Cardiac muscle cell (in vitro differentiated cells and primary cell): ENCODE measurements at places on chromosomes 12 and 14. TPM values are rescaled to one million over a fixed set of nuclear protein-coding genes. Genes with fewer than 3 reads are reported as not detected.
A peak's percentile ranks its signal among the peaks of the same experiment; 100 is the strongest.

The TPPP2 gene
- 0.92 TPM in 1 of 2 replicates, not detected in the other for total RNA-seq

GRCh38 chr14:93926873-93927799, at the start of gene FAM181A:
Gene FAM181A (plus strand): TSS chr14:93927344. CDS start chr14:93928286, 942 bp downstream.
- no peak for DNase-seq

DNA sequence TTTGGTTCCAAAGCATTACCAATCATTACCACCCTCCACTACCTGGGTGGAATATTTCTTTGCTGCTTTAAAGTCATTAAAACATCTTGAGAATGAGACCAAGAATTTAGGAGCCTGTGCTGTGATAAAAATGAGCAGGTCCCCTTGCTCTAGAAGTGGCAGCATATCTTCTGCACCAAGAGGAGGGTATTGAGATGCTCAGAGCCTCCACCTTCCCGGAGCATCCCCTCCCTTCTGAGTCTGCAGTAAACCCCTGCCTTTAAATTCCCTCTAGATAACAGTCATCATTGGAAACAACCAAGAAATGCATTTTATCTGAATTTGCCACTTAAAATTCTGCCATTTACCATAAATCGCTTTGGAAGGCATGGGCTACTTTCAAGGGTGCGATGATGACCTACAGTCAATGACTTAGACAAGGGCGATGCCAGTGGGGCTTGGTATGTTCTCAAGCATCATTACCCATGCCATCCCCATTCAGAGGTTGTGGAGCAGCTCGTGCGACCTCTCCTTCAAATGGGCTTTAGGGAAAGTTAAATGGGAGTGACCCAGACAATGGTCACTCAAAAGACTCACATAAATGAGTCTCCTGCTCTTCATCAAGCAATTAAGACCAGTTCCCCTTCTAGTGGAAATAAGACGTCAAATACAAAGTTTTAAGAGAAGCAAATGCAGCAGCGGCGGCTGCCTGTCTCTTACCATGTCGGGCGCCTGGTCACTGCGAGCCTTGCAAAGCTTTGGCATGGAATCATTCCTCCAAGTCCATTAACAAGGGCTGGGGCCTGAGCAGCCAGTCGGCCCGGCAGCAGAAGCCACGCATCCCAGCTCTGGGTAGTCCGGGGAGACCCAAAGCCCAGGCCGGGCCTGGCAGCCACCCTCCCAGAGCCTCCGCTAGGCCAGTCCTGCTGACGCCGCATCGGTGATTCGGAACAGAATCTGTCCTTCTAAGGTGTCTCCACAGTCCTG, 334.5 kb downstream of the TMEM121 start:
- no peak for DNase-seq

DNA sequence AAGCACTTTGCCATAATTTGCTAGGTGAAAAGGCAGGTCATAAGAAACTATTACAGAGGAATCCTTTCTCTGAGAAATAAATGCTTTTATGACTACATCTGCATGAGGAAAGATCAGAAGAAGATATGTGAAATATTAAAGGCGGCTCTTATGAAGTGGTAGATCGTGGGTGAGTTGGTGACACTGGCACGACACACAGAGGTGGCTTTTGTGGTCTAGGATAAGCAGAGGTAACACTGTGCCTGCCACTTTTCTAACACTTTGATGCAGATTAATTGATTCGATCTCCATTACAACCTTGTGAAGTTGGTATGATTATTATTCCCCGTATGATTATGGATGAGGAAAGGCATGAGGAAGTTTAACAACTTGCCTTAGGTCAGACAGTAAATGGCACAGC, 60.0 kb upstream of the ELK3 start:
- no peak for DNase-seq

DNA sequence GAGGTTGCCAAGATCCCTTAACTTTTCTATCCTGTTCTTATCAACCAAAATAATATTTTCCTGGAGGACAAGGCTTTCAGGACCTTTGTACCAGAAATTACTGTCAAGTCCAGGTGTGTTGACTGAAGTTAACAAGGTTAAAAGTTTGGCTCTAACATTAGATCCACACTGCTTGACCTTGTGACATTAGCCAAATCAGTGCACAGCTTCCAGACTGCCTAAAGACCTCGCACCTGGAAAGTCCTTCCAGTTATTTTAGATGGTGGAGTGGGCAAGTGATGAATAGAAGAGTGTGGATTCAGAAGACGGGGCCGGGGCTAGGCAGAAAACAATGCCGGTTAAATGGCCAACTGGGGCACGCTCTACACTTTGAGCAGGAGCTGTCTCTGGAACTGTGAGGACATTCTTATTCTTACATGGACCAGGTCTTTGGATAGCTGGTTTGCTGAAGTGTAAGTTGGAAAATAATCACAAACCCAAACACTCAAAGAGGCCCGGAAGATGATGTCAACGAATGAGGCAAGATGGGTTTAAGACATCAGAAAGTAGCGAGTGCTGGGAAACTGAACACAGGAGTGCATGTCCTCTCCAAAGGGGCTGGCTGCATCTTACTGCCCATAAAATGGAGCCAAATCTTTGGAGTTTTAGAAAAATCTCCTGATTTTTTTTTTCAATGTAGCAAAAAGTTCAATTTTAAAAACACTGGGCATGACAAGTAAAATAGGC, 56.3 kb downstream of the NIN start:
- peak; percentile 32 for DNase-seq

GRCh38 chr14:51602310-51602709, 49.4 kb upstream of the FRMD6 start:
- DNase-seq, result no peak

- DNase-seq, result peak; percentile 38
Measured at GRCh38 chr14:100850841-100851585, 25.1 kb downstream of the MEG3 start.

The VASH1 gene
- total RNA-seq, result 27.7 and 41.0 TPM in 2 replicates

DNA sequence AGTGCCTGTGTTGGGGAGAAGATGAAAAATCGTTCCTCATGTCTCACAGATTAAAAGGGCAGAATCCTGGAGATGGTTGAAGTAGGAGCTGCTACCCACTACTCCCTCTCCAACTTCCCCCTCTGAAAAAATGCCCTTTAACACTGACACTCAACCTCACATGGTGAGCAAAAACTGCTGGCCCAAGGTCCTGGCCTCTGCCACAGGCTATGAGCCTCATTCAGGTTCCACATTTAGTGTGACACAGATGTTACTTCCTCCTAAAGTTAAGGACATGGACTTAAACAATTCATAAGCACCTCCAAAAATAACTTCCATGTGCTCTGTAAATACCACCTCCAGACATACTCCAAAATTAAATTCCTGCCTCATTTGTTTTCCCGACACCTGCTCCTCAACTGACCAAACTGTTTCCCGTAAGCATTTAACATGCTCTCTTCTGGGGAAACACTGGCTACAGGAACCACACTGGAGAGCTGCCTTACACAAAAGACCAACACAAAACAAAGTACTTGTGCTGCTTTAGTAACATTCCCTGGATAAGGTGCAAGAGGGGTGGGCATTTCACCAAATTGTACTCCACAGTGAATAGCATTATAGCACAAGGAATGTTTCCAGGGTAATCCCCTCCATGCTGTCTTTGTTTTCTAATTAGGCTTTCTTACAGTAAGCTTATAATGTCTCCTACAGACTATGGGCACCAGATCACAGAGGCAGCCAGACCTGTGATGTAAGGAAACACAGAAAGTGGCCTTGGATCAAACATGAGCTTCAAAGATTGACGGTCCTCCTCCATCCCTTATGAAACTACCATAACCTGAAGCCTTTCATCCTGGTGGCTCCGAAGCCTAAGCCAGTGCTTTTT, 57.0 kb downstream of the PHLDA1 start:
- no peak for DNase-seq

The KRT79 gene
- total RNA-seq, result not detected in 2 replicates

DNA sequence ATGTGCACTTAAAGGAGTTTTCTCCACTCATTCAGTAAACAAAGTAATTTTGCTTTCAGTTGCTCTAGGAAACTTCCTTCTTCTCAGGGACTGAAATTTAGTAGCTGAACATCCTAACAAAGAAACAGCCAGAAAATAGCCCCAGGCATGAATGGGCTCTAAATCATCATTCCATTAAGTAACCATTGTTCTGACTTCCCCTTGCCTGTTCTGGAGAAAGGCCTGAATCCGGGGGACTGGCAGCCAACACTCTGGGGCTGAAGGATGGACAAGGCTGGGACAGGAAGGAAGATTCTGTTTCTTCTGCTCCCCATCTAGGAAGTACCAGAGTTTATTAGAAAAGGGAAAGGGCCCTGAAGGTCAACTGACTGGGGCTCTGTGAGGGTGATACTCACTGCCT, 104.5 kb downstream of the ESRRB start:
- no peak for DNase-seq

The KRT72 gene
- total RNA-seq, result not detected in 2 replicates

The RNASE1 gene
- total RNA-seq, result 1.3 and 3.6 TPM in 2 replicates

DNA sequence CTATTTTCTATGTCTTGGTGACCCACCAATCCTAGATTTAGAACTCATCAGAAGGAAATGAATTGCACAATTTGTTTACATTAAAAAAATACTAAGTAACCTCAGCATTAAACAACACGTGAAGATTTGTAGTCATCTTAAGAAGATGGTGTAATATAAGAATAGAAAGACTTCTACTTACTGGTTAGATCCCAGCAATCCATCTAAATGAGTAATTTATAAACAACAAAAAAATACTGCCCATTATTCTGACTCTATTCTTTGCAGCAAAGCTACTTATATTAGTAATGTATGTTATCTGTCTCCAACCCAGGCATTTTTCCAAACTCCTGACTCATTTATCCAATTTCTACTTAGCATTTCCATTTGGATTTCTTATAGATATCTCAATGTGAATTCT, 67.8 kb downstream of the CD163L1 start:
- DNase-seq, result peak; percentile 10

GRCh38 chr12:75526655-75527511, 15.5 kb upstream of the KRR1 start:
- peak; percentile 81 for DNase-seq

The RNASE2 gene
- not detected in 2 replicates for total RNA-seq

DNA sequence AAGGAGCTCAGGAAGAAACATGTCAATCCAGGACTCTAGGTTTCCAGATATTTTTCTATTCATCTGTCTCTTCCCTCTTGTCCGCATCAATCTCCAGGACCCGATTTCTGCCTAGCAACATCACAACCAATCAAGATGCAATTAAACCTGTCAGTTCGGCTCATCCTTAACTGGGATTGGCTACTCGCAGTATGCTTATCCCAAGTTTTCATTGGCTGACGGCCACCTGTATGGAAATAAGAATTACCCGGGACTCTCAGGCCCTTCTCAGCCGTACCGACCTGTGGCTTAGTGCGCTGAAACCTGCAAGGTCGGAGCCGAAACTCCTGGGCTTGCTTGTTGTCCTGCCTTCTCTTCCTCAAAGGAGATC, 20.4 kb upstream of the ATP5MC2 start:
- DNase-seq, result peak; percentile 90

DNA sequence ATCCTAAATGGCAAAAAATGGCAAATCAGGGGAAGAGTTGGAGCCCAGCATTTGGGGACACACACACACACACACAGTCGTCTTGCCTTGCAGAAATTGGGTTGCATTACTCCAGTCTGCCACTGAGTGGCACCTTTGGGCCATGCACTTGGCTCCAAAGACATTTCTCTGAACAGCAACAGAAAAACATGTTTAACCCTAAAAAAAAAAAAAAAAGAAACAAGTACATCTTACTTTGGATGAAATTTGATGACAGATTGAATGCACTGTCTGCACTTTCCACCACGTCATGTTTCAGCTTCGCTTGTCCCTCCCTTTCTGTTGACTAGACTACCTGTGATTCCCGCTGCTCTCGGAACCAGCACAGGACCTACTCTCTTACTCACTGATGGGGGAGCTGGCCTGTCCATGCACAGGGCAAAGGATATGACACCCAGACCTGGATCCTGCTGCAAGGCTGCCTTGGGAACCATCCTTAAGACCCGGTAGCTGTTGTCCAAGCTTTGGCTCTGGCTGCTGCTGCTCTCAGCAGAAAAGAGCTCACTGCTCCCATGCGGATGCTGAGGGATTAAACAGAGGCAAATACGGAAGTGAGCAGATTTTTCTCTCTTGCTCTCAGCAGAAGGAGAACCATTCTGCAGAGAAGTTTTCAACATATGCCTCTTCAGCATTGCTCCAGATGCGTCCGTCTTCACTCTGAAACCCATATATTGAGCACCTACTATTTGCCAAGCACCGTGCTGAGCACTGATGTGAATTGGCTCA, 376.8 kb downstream of the DPF3 start:
- peak; percentile 87 for DNase-seq

DNA sequence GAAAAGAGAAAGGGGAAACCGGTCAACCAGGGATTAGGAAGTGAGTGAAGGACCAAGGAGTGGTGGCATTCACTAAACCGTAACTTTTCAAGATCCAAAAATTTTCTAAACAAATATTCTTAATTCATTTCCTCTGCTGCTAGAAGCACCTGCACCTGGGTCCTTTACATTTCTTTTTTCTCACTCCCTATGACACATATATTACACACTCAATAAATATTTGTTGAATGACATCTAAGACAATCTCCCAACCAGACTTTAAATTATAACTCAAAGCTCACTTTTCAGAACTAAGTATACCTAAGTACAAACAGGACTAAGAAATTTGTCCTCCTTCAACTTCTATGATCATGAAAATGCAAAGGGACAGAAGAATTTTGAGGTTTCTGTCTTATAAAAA, 11.1 kb downstream of the TTC5 start:
- DNase-seq, result no peak

DNA sequence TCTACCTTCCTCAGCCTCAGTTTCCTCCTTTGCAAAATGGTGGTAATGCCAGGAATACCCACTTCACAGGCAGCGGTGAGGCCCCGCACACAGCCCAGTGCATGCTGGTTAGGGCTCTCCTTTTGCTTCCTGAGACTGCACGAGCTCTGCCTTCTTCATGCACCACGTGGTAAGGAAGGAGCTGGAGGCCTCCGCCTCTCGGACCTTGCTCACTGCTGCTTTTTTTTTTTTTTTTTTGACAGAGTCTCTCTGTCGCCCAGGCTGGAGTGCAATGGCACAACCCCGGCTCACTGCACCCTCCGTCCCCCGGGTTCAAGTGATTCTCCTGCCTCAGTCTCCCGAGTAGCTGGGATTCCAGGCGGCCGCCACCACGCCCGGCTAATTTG, 18.1 kb downstream of the TAMALIN start:
- DNase-seq, result peak; percentile 29

The HOTAIR gene
- not detected in 2 replicates for total RNA-seq

GRCh38 chr12:104319918-104320626, 16.5 kb downstream of the EID3 start:
- DNase-seq, result no peak

DNA sequence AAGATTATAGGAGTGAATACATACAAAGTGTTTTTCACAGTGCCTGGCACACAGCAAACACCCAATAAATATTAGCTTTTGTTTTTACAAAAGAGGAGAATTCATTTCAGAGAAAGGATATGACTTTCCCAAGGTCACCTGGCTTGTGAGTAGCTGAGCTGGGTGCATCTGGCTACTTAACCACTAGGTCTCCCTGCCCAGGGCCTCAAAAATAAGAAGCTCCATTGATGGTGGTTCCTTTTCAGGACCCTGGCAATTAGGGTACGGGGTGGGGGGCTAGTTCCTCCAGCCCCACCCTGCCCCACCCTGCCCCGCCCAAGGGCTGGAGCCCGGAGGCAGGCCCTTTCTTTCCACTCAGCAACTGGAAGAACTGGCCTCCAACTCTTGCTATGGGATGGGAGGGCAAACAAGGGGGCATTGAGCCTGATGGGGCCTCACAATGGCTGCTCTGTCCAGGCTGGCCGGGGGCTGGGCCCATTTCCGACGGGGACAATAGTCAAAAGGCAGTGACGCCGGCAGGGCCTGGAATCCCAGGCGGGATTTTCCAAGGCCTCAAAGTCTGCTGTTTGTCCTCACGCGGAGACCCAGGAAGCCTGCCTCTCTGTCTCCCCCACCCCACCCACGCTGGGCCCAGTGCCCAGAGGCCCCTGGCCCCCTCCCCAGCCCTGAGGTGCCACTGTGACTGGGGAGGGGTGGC, 8.2 kb upstream of the ATG101 start:
- DNase-seq, result no peak
